ENCODE measurements at places on chromosomes 2 and 18.
A peak's percentile ranks its signal among the peaks of the same experiment; 100 is the strongest.

DNA sequence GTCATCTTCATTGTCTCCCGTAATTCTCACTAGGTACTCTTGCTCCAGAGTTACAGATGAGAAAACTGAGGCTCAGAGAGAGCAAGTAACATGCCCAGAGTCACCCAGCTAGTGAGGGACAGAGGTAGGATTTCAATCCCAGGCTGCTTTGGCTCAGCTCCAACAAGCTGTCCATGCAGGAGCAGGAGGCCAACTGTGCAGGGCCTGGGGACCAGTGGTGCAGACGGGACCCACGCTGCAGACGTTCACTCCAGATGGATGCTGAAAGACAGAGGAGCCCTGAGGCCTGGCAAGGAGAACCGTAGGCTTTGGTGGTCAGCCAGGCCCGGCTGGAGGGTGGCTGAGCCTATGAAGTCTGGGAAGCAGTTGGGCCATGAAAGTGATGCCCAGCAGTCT is 102.6 kb downstream of the MCFD2 start:
- no peak for DNase-seq

GRCh38 chr2:231604101-231604684 is 11.5 kb downstream of the TEX44 start:
- no peak for DNase-seq

GRCh38 chr2:42102024-42102590 is 54.3 kb downstream of the PKDCC start:
- peak; percentile 58 for DNase-seq

GRCh38 chr2:57881998-57882888 is 164.4 kb upstream of the VRK2 start:
- DNase-seq: peak; percentile 38

GRCh38 chr2:37553411-37554154 is 117.9 kb downstream of the CDC42EP3 start:
- peak; percentile 27 for DNase-seq

GRCh38 chr2:240397924-240398645 is 37.4 kb upstream of the GPC1 start:
- DNase-seq: no peak

GRCh38 chr2:37405781-37406180 is 61.4 kb downstream of the QPCT start:
- no peak for DNase-seq

GRCh38 chr2:239646184-239646583 is 245.4 kb upstream of the HDAC4 start:
- no peak for DNase-seq

DNA sequence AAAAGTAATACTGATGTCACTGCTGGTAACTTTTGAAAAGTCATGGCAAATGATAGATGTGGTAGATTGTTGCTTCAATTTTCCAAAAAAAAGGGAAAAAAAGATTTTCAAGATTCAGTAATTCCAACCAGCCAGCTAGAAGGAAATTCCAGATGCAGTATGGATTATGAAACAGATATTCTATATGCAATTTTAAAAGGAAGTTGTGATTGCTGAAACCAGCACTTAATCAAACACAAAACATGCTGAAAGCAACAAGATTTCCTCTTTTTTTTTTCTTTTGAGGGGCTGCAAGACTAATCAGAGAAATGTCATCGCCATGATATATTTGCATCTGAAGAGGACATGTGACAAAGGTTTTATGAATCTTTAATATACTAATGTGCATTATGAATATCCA is 5.1 kb upstream of the HNMT start:
- DNase-seq: no peak

DNA sequence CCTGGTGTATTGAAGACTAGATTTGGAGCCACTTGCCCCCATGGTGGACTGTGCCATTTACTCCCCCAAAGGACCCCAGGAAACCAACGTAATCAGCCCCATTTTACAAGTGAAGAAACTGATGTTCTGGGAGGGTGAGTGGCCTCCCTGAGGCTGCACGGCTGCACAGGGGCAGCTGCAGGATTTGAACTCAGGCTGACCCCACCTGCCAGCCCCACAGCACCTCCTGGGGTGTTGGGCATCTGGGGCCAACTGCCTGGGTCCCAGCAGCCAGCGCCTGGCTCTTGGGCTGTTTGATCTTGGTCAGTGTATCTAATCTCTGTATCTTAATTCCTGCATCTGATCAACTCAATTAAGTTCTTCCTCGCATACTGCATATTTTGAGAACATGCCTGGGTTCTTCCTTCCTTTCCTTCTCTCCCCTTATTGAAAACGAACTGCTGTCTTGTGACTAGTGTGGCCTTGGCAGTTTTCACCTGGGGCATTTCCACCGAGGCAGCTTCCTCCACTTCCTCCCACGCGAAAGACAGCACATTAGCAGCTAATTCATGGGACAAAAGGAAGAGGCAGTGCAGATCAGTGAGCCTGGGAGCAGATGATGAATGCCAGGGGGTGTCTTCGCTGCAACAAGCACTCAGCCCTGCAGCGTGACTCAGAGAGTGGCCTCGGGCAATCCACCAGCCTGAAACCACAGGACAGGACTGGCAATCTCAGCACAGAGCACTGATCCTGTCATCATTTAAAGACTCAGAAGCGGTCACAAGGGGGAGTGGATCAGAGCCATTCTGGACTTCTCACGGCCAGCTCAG is 184.1 kb upstream of the RAB12 start:
- DNase-seq: peak; percentile 76

GRCh38 chr2:29326926-29327325 is 211.7 kb downstream of the CLIP4 start:
- no peak for DNase-seq

- no peak for DNase-seq
Observed at GRCh38 chr18:77038182-77038858, 94.3 kb downstream of the MBP start.

- DNase-seq: peak; percentile 94
Observed at GRCh38 chr2:73020657-73021370, 50.7 kb downstream of the SFXN5 start.

- no peak for DNase-seq
Observed at GRCh38 chr2:146077156-146077555, 1557.2 kb upstream of the ZEB2 start.

DNA sequence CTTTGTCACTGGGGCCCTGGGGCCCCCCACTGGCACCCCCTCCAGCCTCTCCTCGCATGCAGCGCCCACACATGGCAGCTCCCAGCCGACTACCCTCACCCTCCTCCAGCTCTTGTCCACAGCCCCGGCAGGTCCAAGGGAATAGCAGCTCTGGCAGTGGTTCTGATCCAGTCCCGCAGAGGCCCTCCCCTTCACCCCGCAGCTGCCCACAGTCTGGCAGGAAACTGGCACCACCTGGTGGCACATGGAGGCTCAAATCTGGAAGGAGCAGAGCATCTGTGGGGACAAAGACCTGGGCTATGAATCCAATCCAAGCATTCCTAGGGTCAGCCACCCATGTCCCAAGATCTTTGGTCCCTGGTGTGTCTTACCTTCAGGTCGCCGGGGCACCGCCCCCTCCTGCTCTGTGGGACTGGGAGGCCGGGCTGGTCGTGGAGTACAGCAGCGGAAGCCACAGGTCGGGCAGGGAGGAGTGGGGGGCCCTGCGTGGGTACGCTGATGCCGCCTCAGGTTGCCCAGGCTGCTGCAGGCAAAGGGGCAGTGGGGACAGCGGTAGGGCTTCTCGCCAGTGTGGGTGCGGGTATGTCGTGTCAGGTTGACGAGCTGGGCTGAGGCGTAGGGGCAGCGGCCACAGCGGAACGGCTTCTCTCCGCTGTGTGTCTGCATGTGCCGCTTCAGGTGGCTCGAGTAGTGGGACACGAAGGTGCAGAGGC is 2.3 kb downstream of the ZNF513 start:
- DNase-seq: peak; percentile 25

DNA sequence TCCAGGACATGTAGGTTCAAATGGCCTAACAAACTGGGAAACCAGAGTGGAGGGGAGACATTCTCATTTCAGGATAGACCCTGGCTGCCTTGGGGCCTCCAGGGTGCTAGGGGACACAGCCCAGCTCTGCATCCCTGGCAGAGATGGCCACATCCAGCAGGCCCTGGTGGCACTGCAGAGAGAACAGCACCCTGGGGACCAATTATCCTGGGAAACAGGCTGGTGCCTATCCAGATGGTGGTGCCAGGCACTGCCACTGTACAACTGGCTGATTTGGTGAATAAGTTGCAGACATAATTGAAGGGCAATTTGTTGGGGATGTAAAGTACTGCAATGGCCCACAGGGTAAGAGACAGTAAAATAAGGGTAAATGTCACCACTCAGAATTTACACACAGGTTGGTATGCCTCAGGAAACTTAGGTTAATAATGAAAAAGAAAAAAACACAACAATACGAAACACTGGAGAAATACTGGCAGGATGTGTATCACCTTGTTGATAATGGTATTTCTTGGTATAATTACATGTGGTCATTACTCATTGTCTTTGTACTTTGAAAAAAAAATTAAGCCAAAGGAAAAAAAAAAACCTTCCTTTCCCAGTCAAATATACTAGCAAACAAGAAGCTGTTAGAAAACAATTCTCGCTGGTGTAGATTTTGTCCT is 12.8 kb upstream of the SFTPB start:
- DNase-seq: no peak

DNA sequence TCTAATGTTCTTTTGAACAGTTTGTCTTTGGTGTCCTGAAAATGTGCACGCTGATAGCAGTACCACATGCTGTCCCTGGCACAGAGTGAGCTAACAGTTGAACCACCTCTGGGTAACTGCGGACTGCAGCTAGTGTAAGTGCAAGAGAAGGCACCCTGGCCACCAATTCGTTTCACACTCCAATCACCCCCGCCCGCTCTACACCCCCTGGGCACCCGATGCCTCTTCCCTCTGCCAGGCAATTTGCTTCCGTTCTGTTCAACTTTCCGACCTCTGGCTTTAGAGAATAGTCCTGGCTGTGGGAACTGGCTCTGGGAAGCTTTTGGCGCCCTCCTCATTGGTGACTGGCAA is 1.4 kb downstream of the DOCK10 start:
- DNase-seq: peak; percentile 21

DNA sequence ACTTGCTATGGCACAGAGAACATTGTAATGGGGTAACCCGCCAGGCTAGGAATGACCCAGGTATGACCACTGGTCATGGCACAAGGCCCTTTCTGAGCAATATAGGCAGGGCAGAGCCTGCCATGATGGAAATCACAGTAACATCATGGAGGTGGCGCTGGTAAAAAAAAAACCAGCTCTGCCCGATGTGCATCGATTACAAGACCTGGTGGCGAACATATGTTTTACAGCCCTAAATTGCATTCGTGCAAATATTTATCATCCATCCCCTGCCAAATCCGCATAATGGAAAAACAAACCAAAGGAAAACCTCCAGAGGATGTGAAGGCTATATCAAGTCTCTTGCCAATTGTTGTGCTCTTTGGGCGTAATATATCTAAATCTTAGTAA is 60.6 kb downstream of the SEMA4F start:
- DNase-seq: no peak

DNA sequence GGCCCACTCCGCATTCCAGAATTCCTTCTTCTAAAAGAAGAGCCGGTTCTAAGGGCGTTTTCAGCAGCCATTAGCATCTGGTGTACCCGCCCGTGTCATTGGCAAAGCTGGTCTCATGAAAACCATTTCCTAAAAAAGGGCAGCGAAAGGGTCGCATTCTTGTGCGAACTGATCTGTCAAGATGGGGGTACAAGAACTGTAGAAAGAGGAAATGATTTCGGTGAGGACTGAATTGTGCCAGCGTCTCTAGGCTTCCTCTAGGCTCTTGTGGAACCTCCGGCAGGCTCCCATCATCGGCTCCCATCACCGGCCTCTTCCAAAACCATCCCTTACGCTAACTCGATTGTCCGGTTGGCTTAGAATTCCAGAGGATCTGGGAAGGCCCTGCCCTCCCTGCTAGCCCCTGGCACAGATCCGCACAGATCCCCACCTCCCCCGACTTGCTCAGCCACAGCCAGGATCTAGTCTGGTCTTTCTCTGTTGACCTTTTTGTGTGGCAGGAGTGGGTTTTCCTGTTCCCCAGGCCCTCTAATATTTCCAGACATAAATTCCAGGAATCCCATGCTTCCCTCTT is 1.3 kb downstream of the RAB31 start:
- peak; percentile 21 for DNase-seq

DNA sequence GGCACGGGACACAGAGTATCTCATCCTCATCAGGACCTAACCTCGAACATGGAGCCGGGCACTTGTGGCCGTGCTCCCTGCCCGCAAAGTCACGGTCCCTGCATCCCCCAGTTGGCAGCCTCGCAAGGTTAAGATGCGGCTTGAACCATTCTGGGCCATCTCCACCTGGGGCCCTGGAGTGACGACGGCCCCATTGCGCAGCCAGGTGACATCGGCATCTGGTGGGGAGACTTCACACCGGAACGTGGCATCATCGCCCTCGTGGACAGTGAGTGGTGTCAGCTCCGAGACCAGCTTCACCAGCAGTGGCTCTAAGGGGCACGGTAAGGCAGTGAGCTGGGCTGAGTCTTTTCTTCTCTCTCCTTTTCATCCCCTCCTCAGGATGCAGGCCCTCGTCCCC is 12.6 kb downstream of the TMEM198 start:
- DNase-seq: no peak

GRCh38 chr18:26555804-26556553 is 7.6 kb upstream of the KCTD1 start:
- no peak for DNase-seq

DNA sequence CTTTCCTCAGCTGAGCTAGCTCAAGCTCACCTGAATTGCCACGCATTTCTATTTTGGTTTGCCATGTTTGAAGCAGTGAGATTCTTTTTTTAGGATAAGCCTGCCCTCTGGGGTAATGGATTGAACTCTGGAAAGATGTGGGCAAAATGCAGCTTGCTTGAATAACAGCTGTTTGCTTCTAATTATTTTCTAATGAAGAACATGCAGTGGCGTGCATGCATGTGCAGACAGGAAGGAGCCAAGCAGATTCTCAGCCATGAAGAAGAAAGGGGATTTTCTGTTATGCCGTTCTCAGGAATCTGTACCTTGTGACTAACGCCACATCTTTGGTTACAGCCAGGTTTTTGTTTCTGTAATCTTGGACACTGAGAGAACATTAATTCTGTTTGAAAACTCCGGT is 171.2 kb downstream of the ANTXR1 start:
- DNase-seq: peak; percentile 65

DNA sequence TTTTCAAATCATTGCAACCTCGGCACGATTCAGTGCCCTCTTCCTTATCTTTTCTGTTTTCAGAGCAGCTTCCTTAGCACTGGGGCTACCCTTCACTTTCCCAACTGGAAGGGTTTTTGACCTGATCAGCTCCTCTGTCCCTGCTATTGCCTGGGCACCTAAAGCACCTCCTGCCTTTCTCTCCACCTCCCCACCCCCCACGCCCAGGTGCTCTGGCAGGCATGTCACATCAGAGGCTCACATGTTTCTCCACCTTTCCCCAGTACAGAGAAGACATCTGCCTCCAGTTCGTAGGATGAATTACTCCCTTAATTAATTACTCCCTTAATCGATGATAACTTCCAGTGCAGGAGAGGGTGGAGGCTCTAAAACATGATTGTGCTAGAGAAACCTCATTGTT is 88.7 kb upstream of the LCLAT1 start:
- no peak for DNase-seq
